Inflammatory macrophage treated with lipopolysaccharide for 4 hours (primary cell): ENCODE measurements at places on chromosomes 7 and 10.
A peak's percentile ranks its signal among the peaks of the same experiment; 100 is the strongest.

GRCh38 chr10:112926906-112927688, 22.9 kb upstream of the TCF7L2 start:
- DNase-seq = no peak

DNA sequence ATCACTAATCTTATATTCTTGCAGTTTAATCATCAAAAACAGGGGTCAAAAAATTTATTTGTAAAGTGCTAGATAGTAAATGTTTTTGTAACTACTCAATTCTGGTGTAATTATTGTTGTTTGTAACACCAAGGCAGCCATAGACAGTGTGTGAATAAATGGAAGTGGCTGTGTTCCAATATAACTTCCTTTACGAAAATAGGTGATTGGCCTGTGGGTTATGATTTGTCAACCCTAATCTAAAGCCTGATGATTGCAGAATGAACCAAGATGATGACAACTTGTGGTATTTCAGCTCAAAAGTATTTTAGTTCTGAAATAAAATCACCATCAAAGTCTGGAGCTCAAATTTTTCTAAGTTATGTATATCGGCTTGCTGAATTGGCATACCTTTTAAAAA, 34.4 kb upstream of the ETV1 start:
- DNase-seq = no peak

DNA sequence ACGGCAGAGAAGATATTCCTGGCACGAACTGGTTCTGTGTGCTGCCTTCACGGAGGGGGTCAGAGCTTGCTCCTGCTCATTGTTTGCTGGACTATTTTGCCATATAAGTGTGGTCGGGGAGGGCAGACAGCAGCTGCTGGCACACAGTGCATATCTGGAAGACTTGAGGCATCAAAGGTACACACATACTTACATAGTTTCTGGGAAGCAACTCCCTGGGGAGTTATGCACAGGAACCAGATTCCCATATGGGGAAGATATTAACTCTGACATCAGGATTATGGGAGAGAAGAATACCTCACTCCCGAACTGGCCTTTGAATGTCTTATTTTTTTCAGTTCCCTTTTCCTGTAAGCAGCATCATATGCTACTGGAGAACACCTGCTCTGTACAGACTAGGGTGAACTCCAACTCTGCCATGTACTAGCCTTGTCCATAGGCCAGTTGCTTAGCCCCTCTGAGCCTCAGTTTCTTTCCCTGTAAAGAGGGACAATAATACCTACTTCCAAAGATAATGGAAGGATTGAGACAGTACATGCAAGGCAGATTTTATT, 41.5 kb downstream of the LGI1 start:
- no peak for DNase-seq

DNA sequence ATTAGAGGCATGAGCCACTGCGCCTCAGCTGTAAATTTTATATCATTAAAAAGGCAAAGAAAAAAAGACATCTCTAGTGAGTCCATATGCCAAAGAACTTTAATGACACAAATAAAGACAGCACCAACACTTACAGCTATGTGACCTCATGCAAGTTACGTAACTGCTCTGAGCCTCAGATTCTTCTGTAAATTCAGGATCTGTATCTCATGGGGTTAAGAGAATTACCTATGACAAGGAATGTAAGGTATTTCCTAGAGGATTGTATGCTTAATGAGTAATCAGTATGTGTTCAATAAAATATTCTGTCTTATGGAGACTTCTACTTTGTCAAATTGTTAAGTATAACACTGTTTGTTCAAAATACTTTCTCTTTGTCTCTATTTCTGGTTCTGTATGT, 274.0 kb upstream of the GLI3 start:
- DNase-seq = no peak

DNA sequence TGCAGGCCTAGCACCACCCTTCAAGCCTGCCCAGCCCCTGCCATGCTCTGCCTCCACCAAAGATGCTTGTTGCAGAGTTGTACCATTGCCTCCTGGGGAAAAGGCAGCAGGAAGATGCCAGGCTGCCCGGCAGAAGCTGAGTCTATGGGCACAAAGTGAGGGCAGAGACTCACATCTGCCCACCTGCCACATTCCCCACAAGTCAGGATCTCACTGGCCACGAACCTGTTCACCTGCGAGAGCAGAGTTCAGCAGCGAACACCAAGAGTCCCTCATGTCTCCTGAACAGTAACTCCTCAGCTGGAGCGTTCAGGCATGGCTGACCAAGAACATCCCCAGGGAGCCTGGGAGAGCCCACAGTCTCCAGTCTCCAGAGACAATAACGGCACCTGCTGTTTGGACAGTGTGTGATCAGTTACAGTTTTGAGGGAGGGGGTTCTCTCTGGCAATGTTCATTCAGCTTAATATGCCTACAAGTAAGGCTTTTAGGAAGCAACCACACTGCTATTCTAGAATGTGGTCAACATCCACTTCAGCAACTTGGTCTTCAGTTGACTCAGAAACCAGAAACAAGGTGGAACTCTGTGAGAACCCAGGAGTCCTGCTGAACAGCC, 78.5 kb downstream of the GRID1 start:
- DNase-seq = no peak

DNA sequence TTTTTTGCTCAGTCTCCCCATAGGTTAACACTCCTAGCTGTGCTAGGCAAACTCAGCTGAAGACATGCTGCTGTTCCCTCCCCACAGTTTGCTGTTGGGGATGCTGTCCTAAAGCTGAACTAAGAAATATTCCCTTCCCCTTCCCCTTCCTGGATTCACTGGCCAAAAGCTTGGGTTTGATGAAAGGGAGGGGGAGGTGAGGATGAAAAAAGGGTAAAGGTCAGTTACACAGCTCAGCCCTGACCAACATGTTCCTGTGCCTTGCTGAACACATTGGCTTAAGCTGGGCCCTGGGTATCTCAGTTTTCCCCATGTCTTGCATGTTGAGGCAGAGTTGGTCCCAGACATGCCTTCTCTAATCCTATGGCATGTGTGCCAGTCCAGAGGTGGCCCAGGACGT, 15.3 kb downstream of the CCM2 start:
- DNase-seq = no peak

GRCh38 chr10:103736763-103737162, 118.6 kb downstream of the SH3PXD2A start:
- no peak for DNase-seq

DNA sequence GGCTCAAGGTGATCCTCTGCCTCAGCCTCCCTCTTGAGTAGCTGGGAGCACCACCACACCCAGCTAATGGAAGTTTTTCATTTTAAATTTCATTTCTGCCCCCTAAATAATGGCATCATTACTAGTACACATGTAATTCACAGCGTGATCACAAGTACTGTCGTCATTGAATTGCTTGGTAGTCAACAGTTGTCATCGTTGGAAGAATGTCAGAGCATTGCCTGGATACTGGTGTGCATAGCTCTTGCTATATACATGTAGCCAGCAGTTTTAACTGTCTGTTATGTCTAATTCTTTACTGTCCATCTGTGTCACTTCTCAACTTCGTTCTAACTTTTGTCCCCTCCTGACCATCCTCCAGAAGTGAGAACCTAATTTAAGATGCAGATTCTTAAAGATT, 62.1 kb downstream of the CRPPA start:
- DNase-seq = no peak

DNA sequence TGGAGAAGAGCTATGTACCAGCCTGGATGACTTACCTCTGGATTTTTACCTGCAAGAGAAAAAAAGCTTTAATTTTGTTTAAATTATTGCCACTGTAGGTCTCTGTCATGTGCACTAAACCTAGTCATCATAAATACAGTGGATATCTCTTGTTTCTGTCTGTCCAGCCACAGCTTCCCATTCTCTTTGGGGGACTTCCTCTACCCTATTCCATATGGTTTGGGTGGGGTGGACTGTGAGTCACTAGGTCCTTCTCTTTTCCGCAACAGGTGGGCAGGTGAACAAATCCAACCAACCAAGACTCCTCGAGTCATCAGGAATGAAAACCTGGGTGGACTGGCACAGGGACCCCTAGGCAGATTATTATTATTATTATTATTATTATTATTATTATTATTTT, 87.3 kb upstream of the CYTH3 start:
- DNase-seq = peak; percentile 60

DNA sequence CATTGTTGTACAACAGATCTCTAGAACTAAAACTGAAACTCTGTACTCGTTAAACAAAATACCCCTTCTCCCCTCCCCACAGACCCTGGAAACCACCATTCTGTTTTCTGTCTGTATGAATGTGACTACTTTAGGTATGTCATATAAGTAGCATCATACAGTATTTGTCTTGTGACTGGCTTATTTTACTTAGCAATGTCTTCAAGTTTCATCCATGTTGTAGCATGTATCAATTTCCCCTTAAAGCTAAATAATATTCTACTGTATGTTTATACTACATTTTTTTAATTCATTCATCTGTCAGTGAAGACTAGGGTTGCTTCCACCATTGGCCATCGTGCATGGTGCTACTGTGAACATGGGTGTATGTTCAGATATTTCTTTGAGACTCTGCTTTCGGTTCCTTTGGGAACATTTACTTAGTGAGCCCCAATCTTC, 71.2 kb upstream of the RPA3 start:
- DNase-seq = no peak

DNA sequence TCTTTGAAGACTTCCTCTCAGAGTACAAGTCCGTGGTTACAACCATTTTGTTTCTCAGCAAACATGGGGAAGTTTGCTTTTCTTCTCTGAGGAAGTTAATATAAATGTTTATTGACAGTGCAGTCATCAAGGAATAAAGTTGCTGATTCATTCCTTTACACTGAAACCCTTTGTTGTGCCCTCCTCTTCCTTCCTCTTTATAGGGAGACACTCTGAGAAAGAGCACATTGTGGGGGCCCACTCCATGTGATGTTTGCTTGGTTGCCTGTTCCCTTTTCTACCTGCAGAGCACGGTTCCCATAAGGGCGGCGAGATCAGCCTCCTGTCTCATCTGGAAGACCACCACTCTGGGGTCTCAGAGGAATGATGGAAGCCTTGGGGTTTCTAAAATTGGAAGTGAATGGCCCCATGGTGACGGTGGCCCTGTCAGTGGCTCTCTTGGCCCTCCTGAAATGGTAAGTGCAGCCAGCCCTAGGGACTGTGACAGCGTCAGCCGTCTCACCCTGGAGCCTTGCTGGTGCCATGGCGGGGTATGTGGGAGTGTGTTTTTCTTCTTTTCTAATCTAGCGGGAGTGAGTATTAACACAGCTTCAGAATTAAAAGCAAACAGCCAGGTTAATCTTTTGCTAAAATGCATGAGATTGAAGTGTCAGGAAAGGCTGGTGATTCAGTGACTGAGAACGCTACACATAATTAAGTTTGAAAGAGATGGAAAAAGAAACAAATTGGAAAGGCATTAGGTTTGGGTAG, at the start of gene TBXAS1:
Gene TBXAS1 (plus strand): TSS at position 240 of the 750 bp plus-strand sequence. CDS start 127 bp downstream, at position 367.
- DNase-seq = peak; percentile 89
